ENCODE measurements at places on chromosomes 7 and 10.

- no peaks in the 10 kb centered on the region for H3K4me1 ChIP-seq
- no peaks in the 10 kb centered on the region for H3K36me3 ChIP-seq
- DNase-seq, result no peak
- no peaks in the 10 kb centered on the region for H3K27me3 ChIP-seq
- no peak overlapping the region for H3K4me3 ChIP-seq
Observed at GRCh38 chr10:36118314-36118713, 476.2 kb upstream of the FZD8 start.

- DNase-seq, result no peak
- H3K27me3 ChIP-seq, result no peaks in the 10 kb centered on the region
- no peak overlapping the region for H3K27ac ChIP-seq
- H3K36me3 ChIP-seq, result no peaks in the 10 kb centered on the region
- H3K4me3 ChIP-seq, result no peak overlapping the region
Observed at GRCh38 chr10:11906714-11907113, 83.6 kb downstream of the PROSER2 start.

DNA sequence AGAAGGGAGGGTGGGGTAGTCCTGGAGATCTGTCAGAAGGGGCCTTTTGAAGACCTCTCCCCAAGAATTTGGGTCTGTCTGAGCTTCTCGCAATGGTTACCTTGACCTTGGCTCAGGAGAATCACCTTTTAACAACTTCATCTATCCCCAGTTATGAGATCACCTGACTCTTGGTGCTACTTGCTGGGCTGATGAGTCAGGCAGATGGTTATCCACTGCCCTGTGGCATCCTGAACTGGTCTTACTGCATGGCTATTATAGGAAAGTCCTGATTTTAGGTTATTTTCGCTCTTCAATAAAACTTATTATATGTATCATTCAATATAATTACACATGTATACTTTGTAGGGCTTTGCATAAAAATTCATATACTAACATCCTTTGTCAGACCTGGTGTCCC lies 274.7 kb downstream of the GFRA1 start:
- no peaks in the 10 kb centered on the region for H3K27me3 ChIP-seq
- no peaks in the 10 kb centered on the region for H3K4me1 ChIP-seq
- H3K27ac ChIP-seq, result no peak overlapping the region
- DNase-seq, result no peak
- no peak overlapping the region for H3K4me3 ChIP-seq

- no peak overlapping the region for H3K27ac ChIP-seq
- H3K4me3 ChIP-seq, result peak overlapping the region; percentile 3
- no peaks in the 10 kb centered on the region for H3K27me3 ChIP-seq
- H3K36me3 ChIP-seq, result no peaks in the 10 kb centered on the region
- no peak for DNase-seq
Observed at GRCh38 chr10:100364735-100365391, 17.8 kb downstream of the SCD start.
